ENCODE measurements at places on chromosomes 4 and X.

GRCh38 chrX:1609762-1610161 is 5.1 kb upstream of the ASMT start:
- DNase-seq = no peak

- DNase-seq = no peak
Measured at GRCh38 chr4:82774711-82775171, 23.9 kb downstream of the SCD5 start.

DNA sequence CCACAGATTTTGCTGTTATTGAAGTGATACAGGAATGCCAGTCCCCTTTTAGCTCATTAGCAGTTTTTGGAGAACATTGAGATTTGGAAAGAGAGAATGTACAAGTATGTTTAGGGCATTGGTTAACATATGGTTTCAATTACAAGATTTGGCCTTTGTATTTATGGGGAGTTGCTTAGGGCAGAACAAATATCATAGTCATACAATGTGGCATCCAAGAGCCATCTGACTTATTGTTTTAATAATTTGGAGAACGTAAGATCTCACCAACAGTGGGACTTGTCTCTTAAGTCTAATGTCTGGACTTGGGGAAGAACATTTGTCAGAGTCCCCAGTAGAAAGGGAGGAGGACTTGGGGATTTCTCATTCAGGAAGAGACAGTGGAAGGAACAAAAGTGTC is 166.1 kb downstream of the STK32B start:
- no peak for DNase-seq

- no peak for DNase-seq
Measured at GRCh38 chr4:145014365-145014764, 83.6 kb downstream of the ANAPC10 start.

DNA sequence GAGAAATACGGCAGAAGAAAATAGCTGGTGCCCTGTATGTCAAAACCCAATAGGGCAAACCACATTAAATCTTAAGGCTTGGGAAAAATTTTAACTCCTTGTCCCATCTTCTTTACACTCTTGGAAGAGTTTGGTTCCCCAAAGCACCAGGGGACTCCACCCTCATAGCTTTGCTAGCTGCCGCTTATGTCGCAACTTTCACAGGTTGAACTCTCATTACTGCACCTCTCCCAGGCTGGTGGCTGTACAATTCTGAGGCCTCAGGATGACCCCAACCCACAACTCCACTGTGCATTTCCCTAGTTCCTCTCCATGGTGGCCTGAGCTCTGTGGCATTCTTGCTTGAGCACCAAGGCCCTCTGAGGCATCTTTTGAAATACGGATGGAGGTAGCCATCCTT is 1478.8 kb downstream of the FAM133A start:
- no peak for DNase-seq

DNA sequence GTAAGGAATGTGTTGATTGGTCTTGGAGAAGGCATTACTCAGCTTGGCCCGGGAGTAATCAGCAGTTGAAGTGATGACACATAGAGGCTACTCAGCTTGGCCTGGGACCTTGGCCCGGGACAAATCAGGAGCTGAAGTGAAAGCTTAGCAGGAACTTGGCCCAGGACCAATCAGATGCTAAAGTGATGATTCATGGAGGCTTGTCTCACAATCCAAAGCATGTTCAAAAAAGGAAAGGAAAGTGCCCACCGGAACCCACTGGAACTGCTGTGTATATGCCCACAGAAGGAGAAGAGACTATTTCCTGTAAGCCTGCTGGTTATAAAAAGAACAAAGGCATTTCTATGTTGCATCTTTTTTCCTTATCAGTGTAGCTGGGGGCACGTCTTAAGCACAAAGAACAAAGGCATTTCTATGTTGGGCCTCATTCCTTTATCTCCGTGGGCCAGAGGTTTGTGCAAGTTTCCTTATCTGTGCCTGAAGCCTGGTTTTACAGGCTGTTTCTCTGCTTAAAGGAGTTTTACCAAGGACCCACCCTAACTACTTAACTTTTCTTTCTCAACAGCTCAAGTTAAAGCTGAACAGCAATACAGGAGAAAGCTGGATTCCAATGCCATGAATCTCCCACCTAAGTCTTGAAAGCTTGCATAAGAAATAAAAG is 1176.7 kb downstream of the NLGN4X start:
- no peak for DNase-seq

DNA sequence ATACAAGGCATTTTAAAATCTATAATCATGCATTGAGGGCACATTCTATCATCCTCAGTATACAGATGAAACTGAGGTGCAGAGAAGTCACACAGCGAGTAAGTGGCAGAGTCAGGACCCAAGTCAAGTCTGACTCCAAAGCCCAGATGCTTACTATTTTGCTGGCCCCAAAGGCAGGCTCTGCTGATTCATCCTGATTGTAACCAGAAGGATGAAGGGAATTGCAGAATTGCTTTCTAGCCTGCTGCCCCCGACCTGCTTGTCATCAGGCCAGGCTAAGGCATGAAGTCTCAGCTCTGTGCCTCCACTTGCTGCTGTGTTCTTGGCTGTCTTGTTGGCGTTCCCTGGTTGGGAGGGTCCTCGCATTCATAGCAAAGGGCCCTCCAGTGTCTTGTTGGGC is 62.7 kb downstream of the SLC9A6 start:
- DNase-seq = no peak

DNA sequence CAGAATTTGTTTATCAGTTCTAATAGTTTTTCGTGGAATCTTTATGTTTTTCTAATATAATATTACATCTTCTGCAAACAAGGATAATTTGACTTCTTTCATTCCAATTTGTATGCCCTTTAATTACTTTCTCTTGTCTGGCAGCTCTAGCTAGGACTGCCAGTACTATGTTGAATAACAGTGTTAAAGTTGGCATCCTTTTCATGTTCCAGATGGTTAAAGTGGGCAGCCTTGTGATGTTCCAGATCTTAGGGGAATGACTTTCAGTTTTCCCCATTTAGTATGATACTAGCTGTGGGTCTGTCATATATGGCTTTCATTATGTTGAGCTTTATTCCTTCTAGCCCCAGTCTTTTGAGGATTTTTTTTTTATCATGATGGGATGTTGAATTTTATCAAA is 220.6 kb upstream of the WDFY3 start:
- no peak for DNase-seq

DNA sequence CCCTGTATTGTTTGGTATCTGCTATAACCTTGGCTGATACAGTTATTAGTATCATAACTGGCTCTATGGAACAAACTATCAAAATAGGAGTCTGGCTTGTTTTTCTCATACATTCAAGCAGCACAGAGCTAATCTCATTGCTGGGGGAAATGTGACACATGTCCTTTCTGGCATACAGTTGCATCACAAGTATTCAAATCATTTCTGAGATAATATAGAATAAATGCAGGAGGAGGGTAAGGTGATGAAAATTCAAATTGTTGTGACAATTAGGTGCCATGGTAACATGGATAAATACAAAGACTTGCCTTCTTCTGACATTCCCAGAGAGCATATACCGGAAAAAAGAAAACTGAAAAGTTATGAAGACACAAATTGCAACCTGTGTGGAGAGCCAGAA is 2706.8 kb downstream of the ARAP2 start:
- no peak for DNase-seq

DNA sequence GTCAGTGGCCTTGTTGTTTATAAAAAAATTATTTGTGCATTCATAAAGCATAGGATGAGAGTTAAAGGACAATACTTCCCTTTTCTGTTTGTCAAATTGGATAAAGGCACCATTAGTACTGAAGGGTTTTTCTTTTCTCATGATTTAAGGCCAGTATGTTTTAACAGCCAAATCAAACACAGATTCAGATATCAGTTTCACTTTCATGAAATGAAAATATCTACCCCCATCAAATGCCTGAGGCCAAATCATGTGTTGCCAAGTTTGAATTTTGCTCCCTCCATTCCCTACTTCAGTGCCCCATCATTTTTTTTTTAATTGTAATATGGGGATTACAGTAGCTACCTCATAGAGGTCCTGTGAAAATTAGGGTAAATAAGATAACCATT is 745.9 kb downstream of the RPA4 start:
- no peak for DNase-seq

GRCh38 chr4:53015681-53016080 is 153.6 kb downstream of the RASL11B start:
- no peak for DNase-seq

DNA sequence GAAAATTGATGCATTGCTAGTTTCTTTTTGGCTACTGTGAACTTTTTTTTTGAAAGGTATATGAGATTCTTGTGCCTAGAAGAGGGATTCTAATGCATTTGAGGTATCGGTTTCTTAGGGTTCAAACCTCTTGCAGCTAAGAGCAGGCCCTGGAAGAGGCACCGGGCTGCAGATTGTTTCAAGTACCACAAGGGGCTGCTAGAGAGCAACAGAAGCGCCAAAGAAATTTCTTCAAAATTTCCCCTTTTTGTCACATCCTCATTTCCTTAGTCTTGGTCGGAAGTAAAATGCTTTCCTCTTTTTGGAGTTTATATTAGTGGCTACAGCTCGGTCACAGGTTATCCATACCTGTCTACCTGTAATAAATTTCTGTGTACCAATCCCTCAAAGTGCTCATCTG is 89.8 kb downstream of the PDGFRA start:
- no peak for DNase-seq

- peak; percentile 7 for DNase-seq
Measured at GRCh38 chr4:110165382-110166286, 32.8 kb downstream of the ELOVL6 start.

DNA sequence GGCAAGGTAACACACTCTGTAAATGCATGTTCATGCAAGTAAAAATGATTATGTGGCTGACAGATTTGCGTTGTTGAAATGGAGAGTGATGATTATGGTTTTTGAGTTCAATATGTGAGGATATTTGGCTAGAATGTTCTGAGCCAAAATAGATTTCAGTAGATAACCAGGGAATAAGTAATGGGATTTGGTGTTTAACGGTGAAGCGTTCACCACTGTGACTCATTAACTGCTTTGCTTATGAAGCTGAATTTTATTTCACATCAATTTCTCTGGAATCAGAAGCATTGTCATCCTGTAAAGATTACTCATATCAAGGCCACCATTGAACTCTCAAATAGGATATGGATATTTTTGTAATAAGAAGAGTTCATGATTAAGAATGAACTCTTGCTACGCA is 11.7 kb downstream of the AFP start:
- DNase-seq = no peak

DNA sequence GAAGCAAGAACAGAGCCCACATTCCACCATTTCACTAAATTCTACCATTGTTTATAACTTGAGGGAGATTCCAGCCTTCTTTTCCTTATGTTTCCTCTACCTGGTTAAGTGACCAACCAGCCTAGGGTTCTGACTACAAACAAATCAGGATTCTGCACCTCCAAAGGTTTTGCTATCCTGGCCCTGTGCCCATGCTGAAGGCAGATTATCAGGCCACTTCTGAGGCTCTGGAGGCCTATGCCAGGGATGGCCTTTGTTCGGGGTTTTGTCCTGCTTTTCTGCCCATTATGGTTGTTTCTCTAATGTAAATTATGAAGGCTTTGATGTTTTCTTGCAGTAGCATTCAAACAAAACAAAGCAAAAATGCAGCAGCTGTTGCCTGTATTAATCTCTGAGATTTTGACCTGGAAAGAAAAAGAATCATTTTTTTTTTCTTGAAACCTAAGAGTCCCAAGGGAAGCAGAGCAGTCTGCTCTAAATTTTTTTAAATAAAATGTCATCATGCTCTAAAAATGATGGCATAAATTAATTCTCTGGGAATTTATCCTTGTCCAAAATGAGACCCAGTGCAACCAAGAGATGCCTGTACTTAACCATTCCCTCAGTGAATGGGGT is 55.6 kb downstream of the RNF150 start:
- no peak for DNase-seq

DNA sequence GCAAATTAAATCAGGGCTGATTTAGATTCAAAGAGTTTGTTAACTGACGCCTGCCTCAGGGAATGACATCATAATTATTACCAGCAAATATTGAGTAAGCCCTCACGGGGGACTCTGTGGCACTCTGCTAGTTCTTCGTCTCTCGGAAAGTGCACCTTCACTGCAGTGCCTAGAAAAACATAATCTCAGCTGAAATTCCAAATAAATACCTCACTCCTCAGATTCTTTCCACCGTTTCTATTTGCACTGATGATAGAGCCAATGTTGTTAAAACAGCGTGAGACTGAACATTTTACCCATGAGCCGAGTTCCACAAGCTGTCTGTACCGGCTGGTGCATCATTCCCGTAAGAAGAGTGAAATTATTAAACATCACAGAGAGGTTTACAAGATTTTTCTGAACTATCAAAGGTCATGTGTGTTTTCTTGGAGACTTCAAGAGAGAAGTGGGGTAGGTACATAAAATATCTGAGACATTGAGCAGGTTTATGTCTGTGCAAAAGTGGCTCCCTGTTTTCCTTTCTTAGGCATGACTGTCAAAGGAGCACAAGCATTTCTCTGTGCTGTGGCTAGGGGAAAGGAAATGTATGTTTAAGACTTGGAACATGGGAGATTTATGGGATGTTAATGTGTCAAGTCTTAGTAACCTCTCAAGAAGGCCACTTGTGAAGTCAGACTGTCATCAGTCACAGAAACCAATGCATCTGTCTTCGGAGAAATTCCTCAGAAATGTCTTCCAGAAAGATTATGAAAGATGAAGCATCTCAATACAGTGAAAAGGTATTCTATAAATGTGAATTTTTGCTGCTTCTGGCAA is 119.6 kb downstream of the CBLL2 start:
- no peak for DNase-seq

- DNase-seq = no peak
Measured at GRCh38 chr4:55181010-55182005, 55.9 kb upstream of the KDR start.

GRCh38 chrX:134633832-134634231 is 24.4 kb downstream of the PLAC1 start:
- no peak for DNase-seq

DNA sequence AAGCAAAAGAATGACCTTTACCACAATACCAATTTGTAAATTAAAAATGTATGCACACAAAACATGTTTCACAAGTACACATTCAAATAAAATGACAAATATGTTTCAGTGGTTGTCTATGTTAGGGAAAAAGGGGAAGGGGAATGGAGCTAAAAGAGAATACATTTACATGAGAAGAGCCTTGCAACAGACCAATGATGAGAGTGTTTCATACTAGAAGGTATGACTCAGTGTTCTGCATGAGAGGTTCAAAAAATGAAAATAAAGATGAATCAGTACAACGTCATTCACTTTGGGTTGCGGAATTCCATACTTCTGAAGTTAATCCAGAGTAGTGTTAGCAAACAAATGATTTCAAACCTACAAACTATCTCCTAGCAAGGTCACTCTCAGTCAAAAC is 51.7 kb downstream of the RPGR start:
- no peak for DNase-seq

GRCh38 chr4:71609651-71610050 is 174.2 kb downstream of the GC start:
- no peak for DNase-seq

DNA sequence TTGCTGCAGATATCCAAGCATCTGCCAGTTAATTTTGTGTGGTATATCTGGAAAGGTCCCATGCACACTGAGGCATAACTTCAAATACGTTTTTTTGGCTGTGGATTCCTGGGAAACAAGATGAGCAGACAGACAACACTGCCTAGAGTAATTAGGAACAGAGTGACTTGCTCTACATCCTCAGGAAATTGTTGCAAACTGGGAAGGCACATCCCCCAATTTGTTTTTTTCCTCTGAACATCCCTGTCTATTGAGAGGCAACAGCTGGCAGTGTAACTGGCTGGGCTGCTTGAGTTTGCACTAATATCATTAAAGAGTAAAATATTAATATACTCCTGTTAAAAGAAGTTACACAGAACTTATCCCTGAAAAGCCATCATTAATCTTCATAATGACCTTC is 207.7 kb upstream of the SLIT2 start:
- no peak for DNase-seq

Measured in stimulated activated CD4-positive, alpha-beta T cell treated with anti-CD3 and anti-CD28 coated beads, Interleukin-1b, Interleukin-23, amount 100 ng/mL, for 1 hour (primary cell).